ENCODE measurements at places on chromosomes 13 and 19.
A peak's percentile ranks its signal among the peaks of the same experiment; 100 is the strongest.

GRCh38 chr19:49106648-49107135 lies 7.5 kb upstream of the LIN7B start:
- peak; percentile 57 for DNase-seq

DNA sequence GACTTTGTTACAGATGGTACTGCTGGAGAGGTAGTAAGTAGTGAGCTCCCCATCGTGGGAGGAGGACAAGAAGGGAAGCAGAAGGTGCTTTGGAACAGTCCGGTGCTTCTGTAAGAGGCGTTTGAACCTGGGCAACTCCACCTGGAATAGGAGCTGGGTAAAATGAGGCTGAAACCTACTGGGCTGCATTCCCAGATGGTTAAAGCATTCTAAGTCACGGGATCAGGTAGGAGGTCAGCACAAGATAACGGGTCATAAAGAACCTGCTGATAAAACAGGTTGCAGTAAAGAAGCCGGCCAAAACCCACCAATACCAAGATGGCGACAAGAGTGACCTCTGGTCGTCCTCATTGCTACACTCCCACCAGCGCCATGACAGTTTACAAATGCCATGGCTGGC lies 5.1 kb downstream of the ANKLE1 start:
- DNase-seq: no peak

DNA sequence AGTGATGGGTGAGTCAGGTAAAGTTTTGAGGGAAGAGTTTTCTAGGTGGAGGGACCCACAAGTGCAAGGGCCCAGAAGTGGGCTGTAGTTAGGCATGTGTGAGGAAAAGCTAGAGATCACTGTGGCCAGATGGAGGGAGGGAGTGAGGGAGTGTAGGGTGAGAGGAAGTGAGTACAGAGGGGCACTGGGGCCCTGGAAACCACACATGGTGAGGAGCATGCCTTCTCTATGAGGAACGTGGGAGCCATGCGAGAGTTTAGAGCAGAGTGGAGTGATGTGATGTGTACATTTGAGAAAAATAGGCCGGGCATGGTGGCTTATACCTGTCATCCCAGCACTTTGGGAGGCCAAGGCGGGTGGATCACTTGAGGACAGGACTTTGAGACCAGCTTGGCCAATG lies 14.7 kb upstream of the SHKBP1 start:
- DNase-seq: no peak

- DNase-seq: no peak
Observed at GRCh38 chr13:114260814-114261213, 20.6 kb upstream of the UPF3A start.

DNA sequence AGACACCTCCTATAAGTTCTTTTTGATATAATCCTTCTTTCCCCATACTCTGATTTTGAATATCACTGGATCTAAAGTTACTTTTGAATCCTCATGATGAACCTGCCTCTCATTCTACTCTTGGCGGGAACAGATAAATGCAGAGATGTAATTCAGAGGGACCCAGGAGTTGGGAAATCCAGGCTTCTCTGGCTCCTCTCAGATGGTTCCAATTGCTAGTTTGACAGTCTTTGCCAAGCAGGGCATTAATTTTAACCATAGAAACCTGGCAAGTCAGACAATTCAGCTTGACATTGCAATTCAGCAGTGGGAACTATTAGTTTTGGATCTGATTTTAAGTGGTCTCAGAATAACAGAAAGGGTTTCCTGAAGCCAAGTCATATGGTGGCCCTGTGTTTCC lies 67.3 kb upstream of the KLF12 start:
- DNase-seq: no peak

GRCh38 chr13:20231839-20232555 lies at the start of gene GJB6:
Gene GJB6, minus strand, starts transcription at chr13:20232319. Its CDS starts 8,839 bp downstream, at chr13:20223480.
- DNase-seq: no peak

- DNase-seq: no peak
Observed at GRCh38 chr13:99339736-99340397, 32.7 kb upstream of the GPR183 start.

DNA sequence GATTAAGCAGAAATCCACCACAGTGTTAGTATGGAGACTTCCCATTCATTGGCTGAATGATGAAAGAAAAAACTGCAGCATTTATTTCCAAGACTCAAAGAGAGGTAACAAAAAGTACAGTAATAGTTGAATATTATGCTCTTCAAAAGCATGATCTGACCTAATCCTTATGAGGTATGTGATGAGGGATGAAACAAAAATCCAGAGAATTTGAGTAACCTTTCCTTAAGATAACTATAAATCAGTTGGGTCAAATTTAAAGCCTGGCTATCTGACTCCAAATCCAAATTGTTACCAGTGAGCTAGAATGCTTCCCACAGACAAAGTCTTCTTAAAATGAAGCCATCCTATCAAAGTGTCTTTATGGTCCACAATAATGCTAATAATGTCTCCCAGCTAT lies 38.1 kb downstream of the NUFIP1 start:
- DNase-seq: peak; percentile 37

DNA sequence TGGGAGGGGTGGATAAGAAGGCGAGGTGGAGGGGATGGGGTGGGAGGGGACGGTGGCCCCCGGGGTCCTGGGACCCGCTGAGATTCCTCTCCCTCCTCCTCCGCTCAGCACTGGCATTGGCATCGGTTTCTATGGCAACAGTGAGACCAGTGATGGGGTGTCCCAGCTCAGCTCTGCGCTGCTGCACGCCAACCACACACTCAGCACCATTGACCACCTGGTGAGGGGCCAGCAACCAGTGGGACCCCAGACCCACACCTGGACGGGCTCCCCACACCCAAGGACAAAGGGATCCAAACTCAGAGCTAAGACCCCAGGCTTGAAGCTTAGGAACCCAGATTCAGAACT lies 5.9 kb downstream of the TTYH1 start:
- no peak for DNase-seq

GRCh38 chr19:10669246-10669645 lies 15.1 kb downstream of the ILF3 start:
- no peak for DNase-seq

DNA sequence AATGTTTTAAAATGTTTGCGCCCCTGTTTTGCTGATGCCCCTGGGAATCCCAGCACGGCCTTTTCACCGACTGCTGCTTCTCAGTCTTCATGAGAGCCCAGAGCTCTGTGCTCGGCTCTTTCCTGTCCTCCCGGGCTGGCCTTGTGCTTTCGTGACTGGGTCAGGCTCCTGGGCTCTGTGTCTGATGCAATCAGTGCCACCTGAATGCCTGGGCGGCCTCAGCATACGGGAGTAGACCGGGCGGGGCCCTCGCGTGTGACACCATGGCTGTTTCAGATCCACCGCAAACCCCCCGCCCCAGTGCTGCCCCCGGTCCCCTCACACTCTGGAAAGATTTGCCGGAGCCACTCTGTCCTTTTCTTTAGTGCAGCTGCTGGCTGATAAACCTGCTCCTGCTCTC lies 21.4 kb downstream of the PABPC3 start:
- DNase-seq: no peak

- peak; percentile 45 for DNase-seq
Observed at GRCh38 chr19:40139533-40140287, 49.0 kb upstream of the ZNF780A start.

DNA sequence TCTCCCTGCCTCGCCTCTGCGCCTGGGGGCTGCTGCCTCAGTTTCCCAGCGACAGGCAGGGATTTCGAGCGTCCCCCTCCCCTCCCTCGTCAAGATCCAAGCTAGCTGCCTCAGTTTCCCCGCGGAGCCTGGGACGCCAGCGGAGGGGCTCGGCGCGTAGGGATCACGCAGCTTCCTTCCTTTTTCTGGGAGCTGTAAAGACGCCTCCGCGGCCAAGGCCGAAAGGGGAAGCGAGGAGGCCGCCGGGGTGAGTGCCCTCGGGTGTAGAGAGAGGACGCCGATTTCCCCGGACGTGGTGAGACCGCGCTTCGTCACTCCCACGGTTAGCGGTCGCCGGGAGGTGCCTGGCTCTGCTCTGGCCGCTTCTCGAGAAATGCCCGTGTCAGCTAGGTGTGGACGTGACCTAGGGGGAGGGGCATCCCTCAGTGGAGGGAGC lies 722 bp upstream of the ICAM1 start:
- DNase-seq: no peak

DNA sequence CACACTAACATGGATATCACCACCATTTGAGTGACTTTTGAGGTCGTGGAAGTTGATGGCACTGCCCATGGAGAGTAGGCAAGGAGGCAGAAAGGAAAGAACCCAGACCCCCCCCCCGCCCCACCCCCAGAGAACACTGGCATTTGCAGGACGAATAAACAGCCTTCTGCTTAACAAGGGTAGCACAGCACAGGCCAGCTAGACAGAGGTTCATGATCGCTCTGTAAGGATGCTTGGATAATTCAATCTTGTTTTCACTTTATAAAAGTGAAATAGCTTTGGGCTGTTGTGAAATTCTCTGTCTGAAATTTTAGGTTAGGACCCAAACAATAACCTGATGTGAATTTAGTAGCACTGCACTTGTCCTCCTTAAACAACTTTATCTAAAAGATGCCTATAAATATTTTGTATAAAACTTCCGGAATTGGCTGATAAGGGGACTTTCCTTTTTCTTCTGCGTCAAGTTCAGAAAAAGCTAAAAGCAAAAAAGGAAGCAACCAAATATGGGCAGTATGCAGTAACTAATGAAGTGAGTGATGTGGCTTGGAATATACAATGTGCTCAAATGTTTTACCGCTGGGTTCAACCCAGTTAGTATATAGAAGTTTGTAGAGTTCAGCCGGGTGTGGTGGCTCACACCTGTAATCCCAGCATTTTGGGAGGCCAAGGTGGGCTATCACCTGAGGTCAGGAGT lies 163.7 kb downstream of the SHISA2 start:
- no peak for DNase-seq
